ENCODE measurements at places on chromosomes 6 and 20. TPM values are rescaled to one million over a fixed set of nuclear protein-coding genes. Genes with fewer than 3 reads are reported as not detected.

The NFS1 gene
- total RNA-seq = 21.2 TPM

The RNF144B gene
- 0.52 TPM for total RNA-seq

The CABLES2 gene
- total RNA-seq = 6.1 TPM

The LRRC73 gene
- total RNA-seq = 0.97 TPM

The FERMT1 gene
- 16.7 TPM for total RNA-seq

The JAG1 gene
- 43.2 TPM for total RNA-seq

The PARD6B gene
- 2.2 TPM for total RNA-seq

The PNISR gene
- total RNA-seq = 31.2 TPM

The EFHC1 gene
- total RNA-seq = 13.6 TPM

The GHRH gene
- not detected for total RNA-seq

The SLA2 gene
- total RNA-seq = not detected

The ULBP1 gene
- total RNA-seq = 1.00 TPM

The C20orf141 gene
- not detected for total RNA-seq

The LINC00237 gene
- total RNA-seq = not detected

The ZNF184 gene
- total RNA-seq = 2.7 TPM

The SYNDIG1 gene
- 2.0 TPM for total RNA-seq

The DDO gene
- total RNA-seq = not detected

The REM1 gene
- total RNA-seq = 0.18 TPM

The PDE7B gene
- total RNA-seq = 0.95 TPM

The ECT2L gene
- not detected for total RNA-seq

The PSORS1C2 gene
- not detected for total RNA-seq

The PSMA7 gene
- total RNA-seq = 576 TPM

The ADGB gene
- not detected for total RNA-seq

The PRRT1 gene
- 0.95 TPM for total RNA-seq

The SFTA2 gene
- not detected for total RNA-seq

The POLR1H gene
- total RNA-seq = 32.4 TPM

The ADGRB3 gene
- not detected for total RNA-seq

The MYLK4 gene
- total RNA-seq = 0.15 TPM

The SLC22A3 gene
- total RNA-seq = 44.9 TPM

The RAET1E gene
- total RNA-seq = 2.7 TPM

The GATA5 gene
- 0.29 TPM for total RNA-seq

The CD40 gene
- total RNA-seq = 4.9 TPM

The SLC32A1 gene
- not detected for total RNA-seq

Data from A549 treated with ZK216348 at 1 μM for 4 hours (cell line).